ENCODE measurements at places on chromosomes 7 and 10.

- no peak for DNase-seq
These were observed 185.6 kb upstream of the PRSS58 start for GRCh38 chr7:142443216-142444010.

DNA sequence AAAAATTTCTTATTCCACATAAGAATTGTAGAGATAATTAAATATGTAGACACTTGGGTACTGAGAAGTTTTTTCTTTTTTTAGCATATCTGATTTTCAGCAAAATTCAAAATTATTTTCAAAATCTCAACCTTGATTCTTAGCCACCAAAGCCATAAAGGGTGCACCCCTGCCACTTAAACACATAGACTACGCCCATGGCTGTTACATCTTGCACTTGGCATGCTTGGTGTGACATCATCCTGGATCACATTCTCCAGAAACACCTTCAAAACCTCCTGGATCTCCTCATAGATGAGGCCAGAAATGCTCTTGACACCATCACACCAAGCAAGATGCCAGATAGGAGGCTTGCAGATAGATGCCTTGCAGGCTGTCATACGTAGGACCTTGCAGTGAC lies 89.1 kb upstream of the KLF14 start:
- no peak for DNase-seq

- DNase-seq, result no peak
These were observed 14.0 kb downstream of the ZNF800 start for GRCh38 chr7:127378537-127378936.

- no peak for DNase-seq
These were observed 25.6 kb downstream of the TM9SF3 start for GRCh38 chr10:96560966-96561887.

DNA sequence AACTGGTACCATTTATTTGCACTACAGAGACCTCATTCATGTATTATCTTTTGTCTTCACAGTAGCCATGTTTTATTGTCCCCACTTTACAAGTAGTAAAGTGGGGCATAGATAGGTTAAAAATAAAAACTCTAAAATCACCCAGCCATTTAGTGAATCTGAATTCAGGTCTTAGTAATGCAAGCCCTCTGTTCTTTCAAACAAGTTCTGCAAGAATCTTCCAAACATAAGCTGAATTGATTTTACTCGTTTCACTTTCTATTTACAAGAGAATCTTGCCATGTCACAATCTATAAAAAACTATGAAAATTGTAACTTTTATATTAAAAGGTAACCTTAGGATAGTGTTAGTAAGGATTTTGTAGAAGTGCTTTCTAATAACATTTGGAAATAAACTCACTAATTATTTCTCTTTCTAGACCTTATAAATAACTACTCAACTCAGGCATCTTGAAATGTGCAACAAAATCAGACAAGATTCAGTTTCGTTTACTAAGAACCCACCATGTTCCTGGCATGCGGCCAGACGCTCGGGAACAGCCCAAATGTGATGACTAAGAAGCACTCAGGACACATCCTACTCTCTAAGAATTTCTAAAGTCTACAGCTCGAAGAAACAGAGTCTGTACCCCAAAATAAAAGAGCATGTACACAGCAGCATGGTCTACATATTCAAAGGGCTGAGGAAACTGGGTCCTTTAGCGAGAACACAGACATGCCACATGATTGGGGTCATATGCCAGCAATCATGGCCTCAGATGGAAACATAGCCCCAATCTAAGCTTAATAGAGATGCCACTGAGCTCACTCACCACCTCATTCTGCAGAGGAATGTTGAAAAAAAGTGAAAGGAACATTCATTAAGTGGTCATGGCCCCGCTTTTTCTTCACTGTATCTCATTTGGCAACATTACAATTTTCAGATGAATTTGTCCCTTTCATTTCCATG lies 167.6 kb downstream of the AMPH start:
- peak; percentile 71 for DNase-seq
